Right cardiac atrium (tissue), 5 donors: ENCODE measurements at places on chromosomes 16 and 17. TPM values are rescaled to one million over a fixed set of nuclear protein-coding genes. Genes with fewer than 3 reads are reported as not detected.
A peak's percentile ranks its signal among the peaks of the same experiment; 100 is the strongest.

NUDT7 gene
- total RNA-seq: 15.2 TPM

KRT33A gene
- total RNA-seq: not detected

GCGR gene
- not detected for total RNA-seq

KRT12 gene
- total RNA-seq: not detected

ST6GALNAC2 gene
- total RNA-seq: 5.3 TPM

DNA sequence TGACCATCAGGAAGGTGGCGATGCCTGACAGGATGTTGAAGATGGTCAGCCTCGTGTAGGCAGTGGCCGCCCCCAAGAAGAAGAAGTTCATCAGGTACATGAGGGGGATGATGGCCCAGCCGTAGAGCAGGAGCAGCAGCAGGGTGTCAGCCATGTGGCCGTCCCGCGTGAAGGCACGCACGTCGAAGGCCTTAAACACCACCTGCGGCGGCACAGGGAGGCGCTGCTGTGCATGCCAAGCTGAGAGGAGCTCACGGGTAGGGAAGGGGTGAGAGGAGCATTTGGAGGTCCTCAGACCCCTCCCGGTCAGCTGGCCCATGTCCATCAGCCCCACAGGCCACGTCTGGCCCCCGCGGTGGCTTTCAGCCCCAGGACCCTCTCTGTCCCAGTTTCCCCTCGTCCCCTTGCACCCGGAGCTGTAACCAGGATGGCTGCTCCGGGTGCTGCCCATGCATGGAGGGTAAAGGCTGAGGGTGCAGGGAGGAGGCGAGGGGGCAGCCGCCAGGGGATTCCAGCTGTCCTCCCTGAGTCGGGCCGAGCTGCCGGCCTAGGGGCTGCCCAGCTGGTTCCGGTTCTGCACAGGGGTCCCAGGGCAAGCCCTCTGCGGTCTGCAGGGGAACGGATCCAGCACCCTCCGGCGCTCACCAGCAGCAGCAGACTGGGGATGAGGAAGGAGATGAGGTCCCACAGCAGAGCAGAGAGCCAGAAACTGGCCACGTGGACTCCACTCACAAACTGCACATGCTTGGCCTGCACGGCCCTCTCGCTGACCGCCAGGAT is 17.1 kb upstream of the RNPS1 start:
- DNase-seq: peak; percentile 35

DNA sequence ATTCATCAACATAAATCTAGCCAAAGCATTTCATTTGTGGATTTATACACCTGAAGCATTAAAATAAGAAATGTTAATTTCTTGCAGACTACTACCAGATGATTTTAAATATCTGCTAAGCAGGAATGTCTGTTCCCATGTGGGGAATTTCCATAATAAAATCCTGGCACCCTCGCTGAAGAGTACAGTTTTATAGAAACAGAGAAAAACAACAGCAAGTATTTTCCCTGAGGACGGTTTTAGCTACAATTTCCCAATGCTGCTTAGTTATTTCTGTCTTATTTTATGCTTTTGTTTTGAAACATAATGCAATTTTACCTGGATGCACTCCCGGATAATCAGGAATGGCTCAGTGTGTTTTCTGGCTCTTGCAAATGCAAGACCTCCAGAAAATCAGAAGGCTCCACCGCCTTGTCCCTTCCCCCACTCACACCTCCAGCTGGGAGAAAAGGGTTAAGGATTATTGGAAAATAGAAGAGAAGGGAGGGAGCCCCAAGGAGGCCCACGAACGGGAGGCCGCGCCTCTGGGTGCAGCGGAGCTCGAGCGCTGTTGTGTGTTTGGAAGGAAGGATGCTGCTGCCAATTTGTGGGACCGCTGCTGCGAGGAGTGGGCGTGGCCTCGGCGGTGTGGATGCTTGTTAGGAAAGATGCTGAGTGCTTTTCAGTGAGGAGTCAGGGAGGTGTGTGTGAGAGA is at the start of gene CNTNAP4:
Gene CNTNAP4, plus strand, starts transcription at position 657 of the 694 bp plus-strand sequence. CDS start 262 bp downstream, outside the sequence.
- peak; percentile 57 for DNase-seq

DNA sequence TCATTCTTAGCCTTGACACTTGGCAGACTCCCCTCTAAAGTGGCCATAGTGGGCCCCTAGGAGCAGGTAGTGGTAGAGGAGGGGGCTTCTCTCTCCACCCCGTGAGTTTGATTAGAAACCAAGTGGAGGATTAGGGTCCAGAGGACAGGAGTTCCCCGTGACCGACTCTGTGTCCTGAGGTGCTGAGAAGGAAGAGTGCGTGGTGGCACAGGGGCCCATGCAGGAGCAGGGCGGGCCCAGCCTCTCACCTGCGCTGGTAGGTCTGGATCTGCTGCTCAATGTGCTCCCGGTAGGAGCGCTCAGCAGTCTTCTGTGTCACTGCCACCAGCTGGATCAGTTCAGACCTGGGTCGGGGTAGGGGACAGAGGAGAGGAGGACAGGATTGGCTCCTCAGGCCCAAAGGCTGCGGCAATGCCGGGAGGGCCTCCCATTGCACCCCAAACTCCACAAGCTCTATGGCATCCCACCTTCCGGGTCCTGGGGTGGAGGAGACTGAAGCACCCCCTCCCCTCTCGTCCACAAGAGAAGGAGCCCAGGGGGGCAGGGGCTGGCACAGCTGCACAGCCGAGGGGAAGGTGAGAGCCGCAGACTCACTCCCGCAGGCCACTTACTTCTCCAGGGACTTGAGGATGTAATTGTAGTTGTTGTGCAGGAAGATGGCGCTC is 6.2 kb downstream of the ZACN start:
- no peak for DNase-seq

DNA sequence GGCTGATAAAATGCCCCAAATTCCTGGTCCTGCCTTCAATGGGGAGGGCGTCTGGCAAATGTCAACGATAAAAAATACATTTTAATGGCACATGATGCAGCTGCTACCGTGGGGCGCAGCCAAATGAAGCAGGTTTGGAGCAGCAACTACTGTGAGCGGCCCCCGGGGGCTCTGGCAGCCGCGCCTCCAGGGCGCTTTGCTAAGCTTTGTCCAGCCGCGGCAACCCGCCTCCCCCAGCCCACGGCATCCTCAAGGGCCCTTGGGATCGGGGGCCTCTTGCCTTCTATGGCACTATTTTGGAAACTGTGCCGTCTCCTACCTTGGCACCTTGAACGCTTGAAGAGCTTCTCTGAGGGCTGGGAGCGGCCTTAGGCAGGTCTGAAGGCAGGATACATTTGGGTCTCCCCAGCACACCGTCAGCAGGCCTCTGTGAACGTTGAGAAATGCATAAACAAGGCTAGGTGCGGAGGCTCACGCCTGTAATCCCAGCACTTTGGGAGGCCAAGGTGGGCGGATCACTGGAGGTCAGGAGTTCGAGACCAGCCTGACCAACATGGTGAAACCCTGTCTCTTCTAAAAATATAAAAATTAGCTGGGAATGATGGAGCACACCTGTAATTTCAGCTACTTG is 25.1 kb downstream of the TBX4 start:
- DNase-seq: peak; percentile 52
